ENCODE measurements at places on chromosomes 3 and 15. TPM values are rescaled to one million over a fixed set of nuclear protein-coding genes. Genes with fewer than 3 reads are reported as not detected.

AQP9 gene
- total RNA-seq: 1.5 TPM

DNA sequence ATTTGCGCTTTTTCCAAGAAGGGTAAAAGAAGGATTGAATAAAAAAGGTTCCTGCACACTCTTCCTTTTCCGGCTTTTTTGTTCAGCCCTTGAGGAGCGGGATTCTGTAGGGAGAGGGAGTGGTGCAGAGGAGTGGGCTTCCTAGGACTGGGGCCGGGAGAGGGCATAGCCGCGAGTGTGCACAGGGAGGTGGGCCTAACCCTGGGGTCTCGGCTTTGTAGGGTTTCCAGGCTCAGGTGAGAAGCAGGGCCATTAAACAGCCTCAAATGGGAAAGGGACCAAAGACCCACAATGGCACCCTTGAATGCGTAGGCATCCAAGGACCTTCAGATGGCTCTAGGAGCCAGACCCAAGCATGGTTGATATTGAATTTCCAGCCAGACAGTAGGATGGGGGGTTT lies 35.4 kb upstream of the RAB6B start:
- DNase-seq: no peak

DNA sequence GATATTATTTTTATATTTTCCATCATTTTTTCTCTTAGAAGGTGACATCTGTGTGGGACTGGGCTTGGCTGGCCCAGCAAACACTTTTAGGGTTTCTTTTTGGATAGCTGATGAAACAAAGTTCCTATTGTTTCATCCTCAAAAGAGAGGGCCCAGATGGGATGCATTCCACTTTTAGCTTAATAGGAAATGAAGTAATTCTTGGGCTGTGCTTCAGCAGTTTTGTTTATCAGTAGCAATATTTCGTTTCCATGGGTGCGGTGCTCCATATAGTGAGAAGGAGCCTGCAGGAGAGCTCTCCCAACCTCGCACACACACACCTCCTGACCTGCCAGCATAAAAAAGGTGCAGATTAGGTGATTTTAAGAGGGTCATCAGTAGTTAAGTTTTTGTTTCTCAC lies 147.5 kb downstream of the AKAP13 start:
- DNase-seq: no peak

DNA sequence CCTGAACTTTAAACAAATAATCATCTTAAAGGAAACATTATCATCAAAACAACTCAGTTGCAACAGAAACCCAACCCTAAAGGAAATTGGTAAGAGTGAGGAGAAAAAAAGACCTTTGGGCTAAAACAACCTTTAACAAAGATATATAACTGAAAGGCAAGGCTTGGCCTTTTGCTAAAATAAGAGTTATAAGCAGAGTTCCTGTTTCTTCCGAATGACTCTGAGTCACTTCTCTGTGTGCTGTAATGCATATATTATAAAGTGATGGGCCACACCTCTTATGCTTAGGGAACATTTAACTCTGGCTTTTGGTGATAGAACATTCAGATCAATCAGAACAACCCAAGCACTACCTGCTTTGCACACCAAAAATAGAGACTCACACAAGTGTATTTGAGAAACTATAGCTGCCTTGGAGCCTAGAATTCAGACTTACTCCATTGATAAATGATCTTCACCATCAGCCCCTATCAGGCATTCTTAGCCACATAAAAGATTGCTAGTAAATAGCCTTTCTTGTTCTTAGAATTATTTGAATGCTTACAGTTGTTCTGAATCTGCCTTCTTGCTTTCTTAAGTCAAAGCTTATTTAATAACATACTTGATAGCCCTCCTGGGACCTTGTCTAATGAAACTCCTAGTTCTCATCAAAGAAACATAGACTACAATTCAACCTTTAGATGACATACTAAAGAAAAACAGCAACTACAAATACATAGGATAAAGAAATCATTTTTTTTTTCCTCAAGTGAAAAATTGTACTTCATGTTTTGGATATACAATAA lies 294.2 kb upstream of the SEMA6D start:
- no peak for DNase-seq

- no peak for DNase-seq
These were observed 91.5 kb downstream of the STT3B start for GRCh38 chr3:31624083-31624709.

DNA sequence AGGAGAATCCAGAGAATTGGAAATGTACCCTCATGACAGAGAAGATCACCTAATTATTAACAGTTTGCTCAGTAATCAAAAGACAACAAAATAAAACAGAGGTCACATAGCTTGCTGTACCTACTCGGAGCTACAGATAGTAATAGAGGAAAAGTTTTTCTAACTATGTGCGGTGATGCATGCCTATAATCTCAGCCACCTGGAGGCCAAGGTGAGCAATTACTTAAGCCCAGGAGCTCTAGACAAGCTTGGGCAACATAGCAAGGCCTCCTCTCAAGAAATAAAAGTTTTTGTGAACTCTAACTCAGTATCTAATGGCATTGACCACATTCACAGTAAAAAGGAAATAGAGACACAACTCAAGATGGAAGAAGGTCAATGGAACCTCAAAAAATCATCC lies 243.6 kb downstream of the ATP8B4 start:
- DNase-seq: no peak

ARRDC4 gene
- 15.9 TPM for total RNA-seq

EPB42 gene
- 0.57 TPM for total RNA-seq

DNA sequence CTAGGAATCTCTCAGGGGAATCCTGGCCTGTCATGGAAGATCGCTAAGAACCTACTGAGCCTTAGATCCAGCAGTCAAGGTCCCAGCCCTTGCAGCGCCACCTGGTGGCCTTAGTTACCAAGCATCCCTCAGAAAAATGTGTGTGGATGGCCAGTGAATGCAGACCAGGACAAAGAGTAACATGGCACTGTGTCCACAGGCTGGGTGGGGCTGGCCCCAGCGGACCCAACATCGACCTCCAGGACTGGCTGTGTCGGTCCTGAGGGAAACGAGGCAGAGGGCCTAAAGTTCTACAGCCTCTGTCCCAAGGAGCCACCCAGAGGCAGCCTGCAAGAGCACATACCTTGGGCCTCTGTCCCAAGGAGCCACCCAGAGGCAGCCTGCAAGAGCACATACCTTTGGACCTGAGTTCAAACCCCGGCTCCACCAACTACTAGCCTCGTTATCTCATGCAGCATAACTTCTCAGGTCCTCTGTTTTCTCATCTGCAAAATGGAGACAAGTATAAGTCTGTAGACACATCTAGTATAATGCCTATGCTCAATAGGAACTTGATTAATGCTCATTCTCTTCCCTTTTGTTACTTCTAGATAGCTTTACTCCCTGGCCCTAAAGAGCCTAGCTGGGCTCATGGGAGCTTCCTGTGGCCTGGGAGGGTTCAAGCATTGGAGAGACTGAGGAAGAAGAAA lies 57.5 kb upstream of the HERC1 start:
- peak; percentile 90 for DNase-seq

GRCh38 chr15:97992823-97993222 lies 32.3 kb downstream of the ARRDC4 start:
- no peak for DNase-seq

DNA sequence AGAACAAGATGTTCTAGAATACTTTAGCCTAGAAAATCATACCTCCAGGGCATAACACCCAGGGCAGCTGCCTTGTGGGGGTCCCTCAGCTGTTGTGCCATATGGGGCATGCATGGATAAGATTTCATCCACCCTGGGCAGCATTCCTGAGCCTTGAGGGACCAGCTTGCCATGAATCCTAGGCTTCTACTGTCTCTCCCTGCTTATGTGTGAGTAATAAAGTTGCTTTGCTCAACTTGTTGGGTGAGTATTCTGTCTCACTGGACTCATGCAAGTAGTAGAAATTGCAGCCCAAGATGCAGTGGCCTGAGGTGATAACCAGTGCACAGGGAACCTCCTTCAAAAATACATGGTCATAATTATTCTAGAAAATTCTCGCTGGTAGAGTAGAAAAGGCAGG lies 52.1 kb upstream of the EPHB1 start:
- no peak for DNase-seq

- no peak for DNase-seq
These were observed 222.0 kb downstream of the NEK10 start for GRCh38 chr3:27147215-27147614.

GRCh38 chr3:48468329-48468731 lies 21.8 kb downstream of the ATRIP start:
- DNase-seq: no peak

GRCh38 chr15:52284164-52284563 lies 11.4 kb downstream of the MYO5C start:
- DNase-seq: no peak

GRCh38 chr3:197782230-197782629 lies 8.8 kb upstream of the LRCH3 start:
- DNase-seq: no peak
